GM13976 (cell line): ENCODE measurements at places on chromosomes 6 and 20.

- DNase-seq, result no peak
Observed at GRCh38 chr6:42498473-42499128, 46.9 kb upstream of the TRERF1 start.

- DNase-seq, result no peak
Observed at GRCh38 chr6:142802124-142802523, 142.9 kb downstream of the HIVEP2 start.

- no peak for DNase-seq
Observed at GRCh38 chr6:35152067-35152707, 11.0 kb upstream of the TCP11 start.

DNA sequence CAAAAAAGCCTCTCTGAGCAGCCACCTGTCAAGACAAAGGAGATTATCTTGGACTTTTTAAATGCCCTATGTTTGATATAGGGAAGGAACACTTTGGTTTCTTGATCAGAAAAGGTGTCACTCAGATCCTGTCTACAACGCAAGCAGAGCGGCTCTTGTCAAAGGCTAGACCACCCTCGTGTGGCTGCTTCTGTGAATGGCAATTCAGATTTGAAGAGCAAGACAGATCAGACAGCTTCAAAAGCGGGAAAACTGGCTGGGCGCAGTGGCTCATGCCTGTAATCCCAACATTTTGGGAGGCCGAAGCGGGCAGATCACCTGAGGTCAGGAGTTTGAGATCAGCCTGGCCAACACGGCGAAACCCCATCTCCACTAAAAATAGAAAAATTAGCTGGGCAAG lies 10.1 kb upstream of the NXT1 start:
- peak; percentile 68 for DNase-seq

DNA sequence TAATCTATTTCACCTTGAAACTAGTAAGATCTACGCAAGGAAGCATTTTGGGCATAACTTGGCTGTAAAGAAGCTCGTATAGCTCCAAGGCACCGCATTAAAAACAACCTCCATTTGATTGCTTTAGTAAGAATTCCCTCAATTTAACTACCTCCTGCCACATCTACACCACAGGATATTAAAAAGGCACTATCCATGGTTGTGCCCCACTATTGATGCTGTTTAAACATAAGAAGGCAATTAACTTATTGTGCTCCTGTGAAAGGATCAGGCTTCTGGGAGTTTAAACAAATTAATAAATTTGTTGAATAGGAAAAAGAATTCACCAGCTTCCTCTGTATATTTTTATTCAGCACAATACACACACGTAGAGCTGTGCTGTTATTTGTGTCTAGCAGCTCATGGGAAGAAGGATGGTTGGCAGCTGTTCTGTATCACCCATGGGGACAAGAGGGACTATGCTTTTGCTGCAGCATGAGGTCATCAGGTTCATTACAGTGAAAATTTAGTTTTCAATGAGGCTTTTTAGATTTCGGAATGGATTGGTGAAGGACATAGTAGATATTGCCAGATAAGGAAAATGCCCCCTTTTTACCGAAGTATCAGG lies 513.3 kb downstream of the HAO1 start:
- DNase-seq, result no peak
